ENCODE measurements at places on chromosomes 12 and 14.
A peak's percentile ranks its signal among the peaks of the same experiment; 100 is the strongest.

DNA sequence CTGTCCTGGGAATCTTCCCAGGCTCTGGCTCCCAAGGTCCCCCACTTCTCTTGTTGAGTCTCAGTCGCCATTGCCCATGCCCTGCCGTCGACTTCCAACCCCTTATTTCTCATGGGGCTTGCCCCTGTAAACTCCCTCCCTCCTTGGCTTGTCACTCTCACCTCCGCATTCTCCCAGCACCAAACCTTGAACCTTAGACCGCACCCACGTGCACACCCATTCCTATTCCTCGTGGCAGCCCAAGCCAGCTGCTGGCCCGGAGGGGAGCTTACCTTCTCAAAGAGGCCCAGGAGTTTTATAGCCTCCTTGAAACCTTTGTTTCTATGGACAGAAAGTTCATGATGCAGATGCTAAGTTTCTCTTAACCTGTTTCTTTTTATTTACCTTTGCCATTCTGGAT lies 4.6 kb downstream of the JDP2 start:
- DNase-seq: no peak

GRCh38 chr12:80704420-80704819 lies 3.0 kb upstream of the MYF6 start:
- no peak for DNase-seq

DNA sequence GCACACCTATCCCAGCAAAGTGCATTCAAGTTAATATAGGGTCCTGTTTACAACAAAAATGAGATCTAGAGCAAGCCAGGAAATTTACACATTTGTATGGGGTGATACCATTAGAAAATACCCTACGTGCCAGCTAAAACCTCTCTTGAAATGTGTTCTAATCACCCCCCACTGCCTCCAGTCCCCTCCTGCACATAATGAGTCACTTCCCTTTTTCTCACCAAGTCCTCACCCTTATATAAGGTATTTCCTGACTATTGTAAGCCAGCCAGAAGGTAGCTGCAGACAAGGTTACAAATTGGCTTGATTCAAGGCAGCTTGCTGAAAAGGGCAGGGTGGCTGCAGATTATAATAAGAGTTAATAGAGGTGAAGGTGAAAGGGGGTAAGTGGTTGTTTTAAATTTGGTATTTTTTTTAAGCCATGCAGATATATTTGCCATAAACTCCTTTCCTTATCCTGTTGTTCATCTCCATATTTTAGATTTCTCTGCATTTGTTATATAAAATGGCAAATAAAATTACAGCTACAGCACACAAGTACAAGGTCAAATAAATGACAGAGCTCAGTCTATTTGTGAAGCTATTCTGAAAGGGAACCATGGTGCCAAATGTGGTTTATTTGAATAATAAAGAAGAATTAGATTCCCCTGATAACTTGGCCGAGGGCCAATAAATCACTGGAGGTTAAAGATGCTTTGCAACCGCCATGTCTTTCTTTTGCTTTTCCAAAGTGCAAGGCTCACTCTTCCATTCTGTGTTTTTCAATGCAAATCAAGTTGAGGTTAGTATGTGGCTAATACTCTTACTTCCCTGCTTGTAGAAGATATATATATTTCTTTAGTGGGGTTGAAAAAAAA lies 385.9 kb downstream of the EGLN3 start:
- peak; percentile 30 for DNase-seq

- no peak for DNase-seq
Observed at GRCh38 chr14:104771918-104772706, 19.2 kb downstream of the SIVA1 start.

- DNase-seq: no peak
Observed at GRCh38 chr14:43789458-43789857, 717.6 kb downstream of the FSCB start.

DNA sequence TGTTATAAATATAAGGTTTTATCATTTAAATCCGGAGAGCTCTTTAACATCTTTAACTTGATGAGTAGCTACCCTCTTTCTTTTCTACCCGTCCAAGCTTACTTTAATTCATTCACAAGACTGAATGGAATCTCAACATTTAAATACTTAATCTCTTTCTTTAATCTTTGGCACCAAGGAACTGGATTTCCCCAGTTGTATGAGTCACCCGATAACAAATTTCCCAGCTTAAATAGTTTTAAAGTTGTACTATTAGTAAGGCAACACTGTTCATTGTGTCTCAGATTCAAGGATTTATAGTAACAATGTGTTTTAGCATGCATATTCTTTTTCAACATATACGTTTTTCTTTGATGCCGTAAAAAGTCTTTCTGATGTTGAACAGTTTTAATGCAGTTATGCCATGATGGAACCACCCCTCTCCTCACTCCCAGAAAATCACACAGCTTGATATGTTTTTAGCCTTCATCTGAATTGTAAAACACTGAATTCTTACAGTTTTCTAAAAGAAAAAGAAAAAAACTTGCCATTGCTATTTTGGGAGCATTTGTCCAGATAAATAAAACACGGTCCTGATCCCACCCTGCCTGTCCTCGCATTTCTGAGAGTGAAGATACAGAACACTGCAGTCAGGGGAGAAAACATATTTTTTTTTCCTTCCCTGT lies 16.0 kb upstream of the LRP6 start:
- DNase-seq: peak; percentile 51

DNA sequence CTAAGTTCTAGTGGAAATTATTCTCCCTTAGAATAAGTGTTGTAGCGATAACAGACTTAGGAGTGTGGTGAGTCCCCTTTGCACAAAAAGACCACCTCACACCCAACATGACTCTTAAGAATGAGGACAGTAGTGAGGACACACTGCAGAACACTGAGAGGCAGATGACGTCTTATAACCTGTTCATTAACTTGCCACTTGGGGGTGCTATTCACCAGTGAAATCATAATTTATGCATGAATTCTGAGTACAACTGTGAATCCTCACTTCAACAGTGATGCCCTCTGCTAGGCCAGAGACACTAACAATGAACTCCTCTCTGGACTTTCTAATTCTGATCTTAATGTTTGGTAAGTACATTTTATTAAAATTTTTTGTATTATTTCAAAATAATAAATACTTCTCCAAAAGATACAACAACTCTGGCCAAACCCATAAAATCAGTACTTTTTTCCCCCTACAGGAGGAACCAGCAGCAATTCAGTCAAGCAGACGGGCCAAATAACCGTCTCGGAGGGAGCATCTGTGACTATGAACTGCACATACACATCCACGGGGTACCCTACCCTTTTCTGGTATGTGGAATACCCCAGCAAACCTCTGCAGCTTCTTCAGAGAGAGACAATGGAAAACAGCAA lies 274.7 kb downstream of the DAD1 start:
- peak; percentile 38 for DNase-seq

DNA sequence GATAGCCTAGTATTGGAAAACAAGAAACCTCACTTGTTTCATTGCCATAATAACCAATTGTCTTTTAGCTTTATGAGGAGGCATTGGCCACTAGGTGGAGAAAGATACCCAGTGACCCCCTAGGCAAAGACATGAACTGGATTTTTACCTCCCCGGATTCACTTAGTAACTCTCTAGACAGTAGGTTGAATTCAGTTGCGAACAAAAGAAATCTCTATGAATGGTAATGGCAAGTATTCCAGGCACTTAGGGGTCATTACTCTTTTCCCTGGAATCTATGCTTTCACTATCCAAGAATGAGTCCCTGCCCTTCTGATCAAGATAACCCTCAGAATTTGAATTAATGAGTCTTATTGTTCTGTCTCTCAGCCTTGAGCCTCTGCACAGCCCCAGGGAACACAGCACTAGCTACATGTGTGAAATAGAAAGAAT lies 29.5 kb upstream of the RHOJ start:
- DNase-seq: peak; percentile 69

- no peak for DNase-seq
Observed at GRCh38 chr14:24576182-24576581, at the start of gene CTSG. CTSG (minus strand) TSS chr14:24576250; CDS start chr14:24576223, 27 bp downstream.

DNA sequence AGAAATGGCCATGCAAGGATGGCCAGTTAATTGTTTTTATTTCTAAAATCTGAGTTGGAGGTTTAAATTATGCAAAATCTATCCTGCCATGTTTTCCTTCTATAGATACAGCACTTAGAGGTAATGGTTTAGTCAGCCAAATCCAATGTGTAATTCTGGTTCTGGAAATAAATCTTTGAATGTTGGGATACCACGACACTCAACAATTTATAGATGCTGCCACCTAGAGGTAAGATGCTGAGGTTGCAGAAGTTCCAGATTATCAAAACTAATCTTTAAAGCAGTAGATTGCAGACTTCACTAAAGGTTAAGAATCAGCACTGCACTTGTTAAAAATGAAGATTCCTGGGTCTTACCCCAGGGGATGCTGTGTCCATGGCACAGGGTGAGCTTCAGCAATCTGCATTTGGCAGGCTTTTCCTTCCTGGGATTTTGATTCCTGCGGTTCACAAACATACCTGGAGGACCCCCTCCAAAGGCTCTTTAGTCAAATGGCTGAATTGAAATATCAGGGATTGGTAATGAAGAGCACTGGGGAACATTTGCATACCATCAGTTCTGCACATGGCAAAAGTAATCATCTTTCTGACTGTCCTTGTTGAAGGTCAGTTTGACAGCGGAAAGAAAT lies 53.4 kb upstream of the ANO4 start:
- DNase-seq: peak; percentile 36

DNA sequence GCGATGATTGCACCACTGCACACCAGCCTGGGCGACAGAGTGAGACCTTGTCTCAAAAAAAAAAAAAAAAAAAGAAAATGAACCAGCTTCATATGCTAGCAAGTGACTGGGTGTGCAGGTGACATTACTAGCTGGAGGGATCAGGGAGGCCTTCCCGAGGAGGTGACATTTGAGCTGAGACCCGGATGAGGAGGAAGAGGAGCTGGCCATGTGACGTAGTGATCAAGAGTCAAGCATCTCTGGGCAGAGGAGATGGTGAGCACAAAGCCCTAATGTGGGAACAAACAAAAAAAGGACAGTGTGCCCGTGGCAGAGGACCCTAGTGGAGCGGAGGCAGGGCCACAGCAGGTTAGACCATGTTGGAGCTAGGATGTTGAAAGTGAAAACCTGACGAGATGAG lies 3.5 kb upstream of the PTPN6 start:
- no peak for DNase-seq

DNA sequence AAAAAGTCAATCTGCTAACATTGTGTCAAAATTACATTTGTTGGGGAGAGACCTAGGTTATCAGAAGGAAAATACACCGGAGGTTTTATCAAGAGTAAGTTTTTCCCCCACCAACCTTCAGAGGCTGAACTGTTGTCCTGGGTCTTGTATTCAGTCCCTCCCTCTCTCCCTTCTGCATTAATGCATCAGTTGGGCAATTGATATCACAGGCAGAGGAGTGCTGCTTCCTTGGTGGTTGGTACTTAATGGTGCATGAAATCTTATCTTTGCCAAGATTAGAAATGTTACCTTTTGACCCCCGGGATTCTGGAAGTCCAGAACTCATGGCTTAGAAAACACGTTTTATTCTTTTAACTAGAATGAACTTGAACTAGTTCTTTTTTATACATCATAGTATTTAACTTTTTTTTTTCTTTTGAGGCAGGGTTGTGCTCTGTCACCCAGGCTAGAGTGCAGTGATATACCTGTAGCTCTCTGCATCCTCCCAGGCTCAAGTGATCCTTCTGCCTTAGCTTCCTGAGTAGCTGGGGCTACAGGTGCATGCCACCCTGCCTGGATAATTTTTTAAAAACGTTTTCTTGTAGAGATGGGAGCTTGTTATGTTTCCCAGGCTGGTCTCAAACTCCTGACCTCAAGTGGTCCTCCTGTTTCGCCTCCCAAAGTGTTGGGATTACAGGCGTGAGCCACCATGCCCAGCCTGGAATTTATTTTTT lies 4.9 kb downstream of the PCBP2 start:
- DNase-seq: no peak

DNA sequence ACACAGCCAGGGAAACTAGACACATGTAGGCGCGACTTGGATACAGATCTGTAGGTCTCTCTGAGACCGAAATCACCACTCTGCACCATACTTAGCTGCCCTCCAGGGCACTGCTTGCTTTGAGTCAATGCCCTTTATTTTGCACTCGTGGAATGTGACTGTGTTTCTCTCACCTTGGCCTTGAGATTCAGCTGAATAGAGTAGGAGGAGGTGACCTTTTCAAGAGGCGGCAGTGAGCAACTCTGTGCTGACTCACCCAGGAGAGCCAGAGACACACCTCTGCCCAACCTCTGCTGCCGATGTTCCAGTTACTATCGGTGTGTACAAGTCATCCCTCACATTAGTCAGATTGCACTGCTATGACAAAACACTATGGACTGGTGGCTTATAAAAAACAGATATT lies 583.4 kb downstream of the VRK1 start:
- no peak for DNase-seq

GRCh38 chr12:90335566-90335965 lies 619.4 kb downstream of the CCER1 start:
- peak; percentile 79 for DNase-seq

DNA sequence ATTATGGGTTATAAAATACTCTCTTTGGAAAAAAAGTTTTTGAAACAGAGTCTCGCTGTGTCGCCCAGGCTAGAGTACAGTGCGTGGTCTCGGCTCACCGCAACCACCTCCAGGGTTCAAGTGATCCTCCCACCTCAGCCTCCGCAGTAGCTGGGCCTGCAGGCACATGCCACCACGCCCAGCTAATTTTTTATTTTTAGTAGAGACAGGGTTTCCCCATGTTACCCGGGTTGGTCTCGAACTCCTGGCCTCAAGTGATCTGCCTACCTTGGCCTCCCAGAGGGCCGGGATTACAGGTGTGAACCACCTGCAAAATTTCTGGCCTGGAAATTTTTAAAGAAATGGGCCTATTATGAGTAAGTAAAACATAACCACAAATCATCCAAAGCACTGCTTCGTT lies 3.8 kb downstream of the USP15 start:
- DNase-seq: no peak

DNA sequence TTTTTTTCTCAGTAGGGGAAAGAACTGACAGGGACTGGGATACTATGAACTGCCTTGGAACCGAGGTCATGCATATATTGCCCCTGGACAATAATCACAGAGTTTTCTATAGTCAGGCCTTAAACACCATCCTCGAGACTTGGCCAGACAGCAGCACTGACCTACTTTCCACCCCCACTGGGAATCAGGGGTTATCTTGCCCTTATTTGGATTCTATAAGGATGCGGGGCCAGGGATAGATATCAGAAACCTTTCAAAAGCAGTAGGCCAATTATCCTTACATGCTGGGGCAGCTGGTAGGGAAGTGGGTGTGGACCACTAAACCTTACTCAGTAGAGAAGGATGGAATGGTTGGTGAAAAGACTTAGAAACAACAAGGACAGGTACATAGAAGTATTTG lies 2.0 kb downstream of the ZNF219 start:
- no peak for DNase-seq

DNA sequence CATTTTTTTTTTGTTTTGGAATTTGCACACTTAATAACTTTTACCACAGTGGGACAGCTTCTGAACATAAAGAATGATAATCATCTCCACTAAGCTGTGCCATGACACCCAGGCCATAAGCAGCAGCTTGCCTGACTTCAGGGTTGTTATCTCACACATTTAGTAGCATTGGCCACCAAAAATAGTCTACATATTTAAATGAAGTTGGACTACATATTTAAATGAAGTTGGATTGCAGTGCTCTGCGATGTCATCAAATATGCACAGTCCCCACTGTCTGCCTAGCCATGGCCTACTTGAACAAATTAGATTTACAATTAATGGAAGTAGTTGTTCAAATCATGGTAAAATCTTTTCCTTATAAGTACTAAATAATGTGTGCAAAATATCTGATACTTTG lies 101.0 kb downstream of the KLRB1 start:
- no peak for DNase-seq
